Hindlimb muscle (tissue), 1 donor: ENCODE measurements at places on chromosomes 3 and 15. TPM values are rescaled to one million over a fixed set of nuclear protein-coding genes. Genes with fewer than 3 reads are reported as not detected.

Gene MME
- polyA plus RNA-seq: 5.3 TPM

GRCh38 chr15:41919201-41919820, 25.5 kb upstream of the SPTBN5 start:
- DNase-seq: no peak

DNA sequence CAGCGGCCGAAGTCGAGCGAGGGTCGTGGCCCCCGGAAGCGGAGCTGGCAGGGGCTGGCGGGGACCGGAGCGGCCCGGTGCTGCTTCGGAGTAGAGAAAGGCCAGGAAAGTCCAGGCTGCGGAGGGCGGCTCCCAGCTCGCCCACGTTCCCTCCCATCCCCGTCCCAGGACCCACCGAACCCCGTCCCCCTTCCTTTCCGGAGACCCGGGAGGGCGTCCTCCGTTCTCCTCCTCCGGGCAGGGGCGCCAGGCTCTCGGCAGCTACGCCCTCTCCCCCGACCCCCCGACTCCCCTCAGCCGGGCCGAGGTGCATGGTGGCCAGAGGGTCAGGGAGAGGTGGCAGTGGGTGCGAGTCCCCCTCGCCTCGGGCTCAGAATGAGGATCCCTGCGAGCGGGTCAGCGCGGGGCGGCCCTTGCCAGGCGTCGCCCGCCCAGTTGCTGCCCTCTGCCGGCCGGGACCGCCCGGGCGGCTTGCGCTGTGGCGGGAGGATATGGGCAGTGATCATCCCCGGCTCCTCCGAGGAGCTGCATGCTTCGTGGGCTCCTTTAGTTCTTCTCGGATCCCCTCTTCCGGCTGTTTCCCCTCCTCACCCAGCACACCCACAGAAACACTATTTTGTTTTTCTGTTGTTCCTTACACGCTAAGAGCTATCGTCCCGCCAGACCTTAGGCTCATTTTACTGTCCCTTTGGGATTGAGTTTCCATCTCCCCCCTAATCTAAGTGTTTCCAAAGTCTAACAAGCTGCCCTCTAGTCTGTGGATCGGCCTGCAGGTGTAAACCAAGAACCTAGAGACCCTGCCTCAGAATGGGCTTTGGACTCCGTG, 744 bp upstream of the ALDH1A2 start:
- peak; percentile 77 for DNase-seq

DNA sequence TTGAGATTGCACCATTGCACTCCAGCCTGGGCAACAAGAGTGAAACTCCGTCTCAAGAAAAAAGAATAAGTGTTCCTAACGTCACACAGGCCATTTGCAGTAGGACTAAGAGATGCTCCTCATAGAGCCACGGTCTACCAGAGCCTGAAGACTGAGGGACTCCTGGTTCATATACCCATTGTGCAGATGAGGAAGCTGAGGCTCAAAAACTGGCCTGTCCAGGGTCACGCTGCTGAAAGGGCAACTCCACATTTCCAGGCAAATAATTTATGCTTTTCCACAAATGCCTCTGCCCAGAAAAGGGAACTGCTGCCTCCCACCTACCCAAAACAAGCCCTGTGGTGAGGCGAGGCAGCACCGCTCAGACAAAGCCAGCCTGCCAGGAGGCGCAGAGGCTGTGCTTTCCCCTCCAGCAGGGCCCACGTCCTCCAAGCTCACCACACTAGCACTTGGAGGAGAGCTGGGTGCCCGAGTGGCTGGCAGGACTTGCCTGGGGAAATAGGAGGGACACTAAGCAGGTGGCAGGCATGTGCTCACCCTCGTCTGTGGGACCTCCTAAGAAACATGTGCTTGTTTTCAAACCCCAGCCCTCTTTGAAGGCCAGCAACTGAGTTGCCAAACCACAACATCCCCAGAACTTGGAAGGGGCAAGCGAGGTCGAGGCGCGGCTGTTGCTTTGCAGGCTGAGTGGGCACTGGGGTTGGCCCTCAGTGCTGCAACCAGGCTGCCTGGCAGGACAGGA, 195.6 kb downstream of the XXYLT1 start:
- DNase-seq: no peak

GRCh38 chr15:67135494-67135893, 70.1 kb downstream of the SMAD3 start:
- DNase-seq: no peak

- DNase-seq: no peak
These were observed 54.4 kb upstream of the THUMPD3 start for GRCh38 chr3:9308298-9308990.
